Activated T-cell treated with anti-CD3 and anti-CD28 coated beads for 24 hours (primary cell): ENCODE measurements at places on chromosomes 12 and 14.
A peak's percentile ranks its signal among the peaks of the same experiment; 100 is the strongest.

DNA sequence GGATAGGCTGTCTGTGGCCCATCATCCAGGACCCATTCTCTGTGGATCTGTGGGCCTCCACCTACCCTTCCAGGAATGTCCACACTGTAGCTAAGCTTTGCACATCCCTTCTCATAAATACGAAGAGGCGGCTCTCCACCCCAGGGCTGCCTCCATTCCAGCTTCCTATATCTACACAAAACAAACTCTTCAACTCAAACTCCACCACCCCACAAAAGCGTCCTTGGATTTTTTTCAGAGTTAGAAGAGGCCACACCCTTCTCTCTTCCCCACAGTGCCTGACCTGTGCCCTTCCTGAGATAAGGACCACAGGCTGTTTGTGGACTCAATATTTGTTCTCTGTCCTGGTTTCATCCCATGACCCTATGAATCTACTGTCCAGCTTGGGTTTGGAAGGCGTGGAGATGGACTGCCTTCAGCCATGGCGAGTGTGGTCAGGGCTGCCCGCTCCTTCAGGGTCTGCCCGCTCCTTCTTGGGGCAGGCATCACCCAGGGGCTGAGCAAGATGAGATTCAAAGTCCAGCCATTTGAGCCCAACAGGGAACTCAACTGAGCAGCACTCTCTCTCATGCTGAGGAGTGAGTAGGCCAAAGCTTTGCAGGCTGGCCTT, 13.0 kb upstream of the SERPINA12 start:
- no peak for DNase-seq

DNA sequence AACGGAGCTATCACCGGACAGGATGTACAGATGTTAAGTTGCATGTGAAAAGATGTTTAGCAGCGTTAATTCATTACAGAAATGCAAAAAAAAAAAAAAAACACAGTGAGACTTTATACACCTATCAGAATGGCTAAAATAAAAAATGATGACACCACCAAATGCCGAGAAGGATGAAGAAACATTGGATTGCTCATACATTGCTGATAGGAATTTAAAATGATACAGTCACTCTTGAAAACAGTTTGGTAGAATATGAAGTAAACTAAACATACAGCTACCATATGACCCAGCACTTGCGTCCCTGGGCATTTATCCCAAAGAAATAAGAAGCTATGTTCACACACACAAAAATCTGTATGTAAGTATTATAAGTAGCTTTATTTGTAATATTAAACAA, 574.1 kb downstream of the SLC16A7 start:
- no peak for DNase-seq

GRCh38 chr12:73598626-73599025, 939.0 kb upstream of the ATXN7L3B start:
- no peak for DNase-seq

GRCh38 chr14:82897469-82898308, 1364.0 kb upstream of the SEL1L start:
- no peak for DNase-seq

DNA sequence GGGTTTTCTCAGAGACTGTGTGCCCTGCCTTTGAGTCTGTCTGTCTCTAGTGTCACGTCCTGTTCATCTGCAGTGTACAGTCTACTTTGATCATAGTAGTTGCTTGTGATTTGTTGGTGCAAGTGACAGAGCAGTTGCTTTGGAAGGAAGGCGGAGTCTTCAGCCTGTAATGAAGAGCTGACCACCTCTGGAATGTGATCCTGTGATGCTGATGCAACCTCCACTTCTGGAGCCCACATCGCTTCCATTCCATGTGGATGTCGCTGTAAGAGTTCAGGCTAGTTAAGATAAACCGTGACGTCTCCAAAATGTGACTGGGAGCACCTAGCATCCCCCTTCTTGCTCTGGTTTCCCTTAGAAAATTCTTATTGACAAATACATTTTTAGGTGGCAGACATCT, 51.8 kb downstream of the PELI2 start:
- DNase-seq = no peak

GRCh38 chr14:103141117-103141796, 18.0 kb downstream of the TNFAIP2 start:
- DNase-seq = peak; percentile 9

- DNase-seq = no peak
Observed at GRCh38 chr14:65434216-65434850, 21.8 kb downstream of the FUT8 start.

DNA sequence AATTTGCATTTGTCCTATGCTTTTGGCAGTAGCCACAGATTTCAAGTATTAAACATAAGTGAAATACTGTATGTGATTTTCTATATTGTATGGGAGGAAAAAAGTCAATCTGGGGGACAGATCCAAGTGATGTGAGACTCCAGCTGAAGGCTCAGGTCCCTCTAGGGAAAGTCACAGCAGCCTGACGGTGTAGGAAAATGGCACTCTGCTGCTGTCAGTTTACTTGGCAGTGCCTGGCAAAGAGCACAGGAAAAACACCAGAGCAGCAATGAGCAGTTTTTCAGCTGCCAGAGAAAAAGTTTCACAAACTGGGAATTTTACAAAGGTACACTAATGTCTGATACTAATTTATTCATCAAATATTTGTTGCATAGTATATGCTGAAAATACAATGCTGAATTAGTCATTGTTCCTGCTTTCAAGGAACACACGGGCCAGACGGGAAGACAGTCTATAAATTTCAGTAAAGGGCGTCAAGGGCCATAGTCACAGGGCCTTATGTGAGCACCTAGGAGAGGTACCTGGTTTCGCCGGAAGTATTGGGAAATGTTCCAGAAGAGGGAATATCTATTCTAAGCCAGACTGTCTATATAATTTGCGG, 66.2 kb upstream of the SLC38A2 start:
- no peak for DNase-seq

DNA sequence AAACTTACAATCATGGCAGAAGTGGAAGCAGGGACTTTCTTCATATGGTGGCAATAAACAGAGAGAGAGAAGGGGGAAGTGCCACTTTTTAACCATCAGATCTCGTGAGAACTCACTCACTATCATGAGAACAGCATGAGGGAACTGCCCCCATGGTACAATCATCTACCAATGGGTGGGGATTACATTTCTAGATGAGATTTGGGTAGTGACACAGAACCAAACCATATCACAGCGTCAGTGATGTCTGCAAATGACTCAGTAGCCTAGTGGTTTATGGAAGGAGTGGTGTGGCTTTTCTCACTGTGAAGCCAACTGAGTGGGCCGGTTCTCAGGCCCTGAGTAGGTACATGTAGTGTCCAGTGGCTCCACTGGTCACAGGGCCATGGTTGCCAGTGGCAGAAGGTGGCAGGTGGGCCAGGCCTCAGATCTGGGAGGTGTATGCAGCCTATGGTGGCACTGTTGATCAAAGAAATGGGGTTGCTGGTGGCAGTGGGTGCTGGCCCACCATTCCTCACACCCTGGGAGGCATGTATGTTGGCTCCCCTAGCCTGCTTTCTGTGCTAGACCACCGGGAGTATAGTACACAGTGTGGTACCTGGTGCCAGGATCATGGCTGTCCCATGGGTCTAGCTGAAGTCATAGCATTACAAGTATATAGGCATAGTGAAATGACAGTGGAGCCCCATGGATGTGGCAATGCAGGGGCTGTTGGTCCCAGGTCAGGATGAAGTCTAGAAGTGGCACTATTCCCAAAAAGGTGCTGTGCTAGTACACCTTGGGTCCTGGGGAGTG, 191.9 kb downstream of the NUBPL start:
- no peak for DNase-seq

DNA sequence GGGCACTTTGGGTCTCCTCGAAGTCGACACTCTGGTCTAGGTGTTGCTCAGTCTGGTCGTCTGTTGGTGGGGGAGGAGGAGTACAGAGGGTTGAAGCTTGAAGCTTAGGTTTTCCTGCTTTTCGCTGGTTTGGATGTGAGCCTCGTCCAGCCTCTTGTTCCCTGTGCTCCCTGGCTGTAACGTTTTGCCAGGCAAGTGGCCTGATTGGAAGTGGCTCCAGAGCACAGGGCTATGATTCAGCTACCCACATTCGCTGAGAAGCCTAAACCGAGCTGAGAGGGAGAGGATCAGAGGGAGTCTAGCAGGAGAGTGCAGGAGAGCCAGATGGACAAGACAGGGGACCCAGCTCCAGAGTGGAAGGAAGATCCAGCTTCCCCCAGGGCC, 6.1 kb downstream of the HOXC10 start:
- DNase-seq = no peak

- no peak for DNase-seq
Observed at GRCh38 chr12:66379616-66380015, 77.3 kb downstream of the HELB start.

DNA sequence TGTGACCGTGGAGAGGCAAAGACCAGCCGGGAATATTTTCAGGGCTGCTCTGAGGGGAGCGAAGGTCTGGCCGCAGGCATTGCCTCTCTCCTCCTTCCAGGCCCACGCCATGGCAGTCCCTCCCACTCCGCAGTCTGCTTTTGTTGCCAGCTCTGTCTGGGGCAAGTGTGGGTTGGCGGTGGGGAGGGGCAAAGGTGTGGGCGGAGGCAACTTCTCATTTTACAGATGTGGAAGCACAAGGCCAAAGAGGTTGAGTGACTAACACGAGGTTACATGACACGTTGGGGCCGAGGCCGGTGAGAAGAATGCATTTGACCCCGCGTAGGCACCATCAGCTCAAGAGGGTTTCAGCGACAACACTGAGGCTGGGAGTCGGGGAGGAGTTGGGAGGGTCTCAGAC, 6.1 kb upstream of the FAIM2 start:
- no peak for DNase-seq
